ENCODE measurements at places on chromosomes 6 and 20. TPM values are rescaled to one million over a fixed set of nuclear protein-coding genes. Genes with fewer than 3 reads are reported as not detected.

PDE10A gene
- total RNA-seq: 52.1 TPM

RIPPLY2 gene
- not detected for total RNA-seq

COL20A1 gene
- not detected for total RNA-seq

ADA gene
- total RNA-seq: 5.9 TPM

FRK gene
- 44.4 TPM for total RNA-seq

- no peak for DNase-seq
Observed at GRCh38 chr20:47701612-47702011, 83.7 kb downstream of the SULF2 start.

DNA sequence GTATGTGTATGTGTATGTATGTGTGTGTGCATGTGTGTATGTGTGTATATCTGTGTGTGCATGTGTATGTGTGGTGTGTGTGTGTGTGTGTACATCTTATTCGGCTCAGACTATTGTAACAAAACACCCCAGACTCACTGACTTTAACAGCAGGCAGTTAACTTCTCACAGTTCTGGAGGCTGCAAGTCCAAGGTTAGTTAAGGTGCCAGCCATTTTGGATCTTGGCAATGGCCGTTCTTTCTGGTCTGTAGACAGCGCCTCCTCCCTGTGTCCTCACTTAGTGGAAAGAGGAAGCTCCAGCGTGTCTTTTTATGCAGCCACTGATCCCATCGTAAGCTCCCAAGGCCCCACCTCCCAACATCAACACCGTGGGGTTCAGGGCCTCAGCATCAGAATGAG, 128.3 kb upstream of the THBS2 start:
- DNase-seq: no peak

DNA sequence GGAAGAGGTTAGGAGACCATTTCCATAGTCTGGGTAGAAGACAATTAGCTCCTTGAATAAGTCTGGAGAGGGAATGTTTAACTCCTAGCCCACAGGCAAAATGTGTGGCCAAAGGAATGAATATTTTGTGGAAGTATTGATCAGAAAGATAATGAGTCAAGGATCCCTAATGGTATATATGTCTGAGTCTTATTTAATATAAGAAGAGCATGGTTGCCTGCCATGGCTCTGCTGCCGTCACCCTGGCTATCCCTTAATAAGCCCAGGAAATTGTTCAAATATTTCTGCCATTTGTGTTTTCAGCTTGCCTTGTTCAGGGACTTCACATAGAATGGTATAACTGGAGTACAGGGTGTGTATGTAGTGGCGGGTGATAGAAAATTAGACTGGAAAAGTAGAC, 18.1 kb upstream of the CALHM6 start:
- no peak for DNase-seq

- no peak for DNase-seq
Observed at GRCh38 chr6:22306741-22307466, 10.1 kb upstream of the PRL start.

DNA sequence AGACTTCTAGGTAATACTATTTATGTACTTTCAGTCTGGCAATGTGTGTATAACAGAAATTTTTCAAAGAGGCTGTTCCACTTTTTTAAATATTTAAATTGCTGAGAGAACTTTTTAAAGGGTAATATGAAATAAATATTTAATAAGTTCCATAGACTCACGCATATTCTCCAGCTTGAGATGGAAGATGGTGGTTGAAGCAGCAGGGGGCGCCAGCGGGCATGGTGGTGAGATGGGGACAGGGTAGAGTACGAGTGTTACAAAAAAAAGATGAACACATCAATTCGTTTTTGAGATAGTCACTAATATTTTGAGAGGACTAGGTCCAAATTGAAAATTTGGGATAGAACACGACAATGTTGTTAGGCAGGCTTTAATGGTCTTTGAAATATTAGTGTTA, 68.4 kb downstream of the RSPO3 start:
- DNase-seq: no peak

GRCh38 chr6:49849213-49849907, 17.0 kb downstream of the CRISP1 start:
- DNase-seq: peak; percentile 70

GRCh38 chr6:168095716-168096250, 16.8 kb upstream of the FRMD1 start:
- DNase-seq: no peak

Data from renal cortical epithelial cell (primary cell).